ENCODE measurements at places on chromosomes 3 and 15.

DNA sequence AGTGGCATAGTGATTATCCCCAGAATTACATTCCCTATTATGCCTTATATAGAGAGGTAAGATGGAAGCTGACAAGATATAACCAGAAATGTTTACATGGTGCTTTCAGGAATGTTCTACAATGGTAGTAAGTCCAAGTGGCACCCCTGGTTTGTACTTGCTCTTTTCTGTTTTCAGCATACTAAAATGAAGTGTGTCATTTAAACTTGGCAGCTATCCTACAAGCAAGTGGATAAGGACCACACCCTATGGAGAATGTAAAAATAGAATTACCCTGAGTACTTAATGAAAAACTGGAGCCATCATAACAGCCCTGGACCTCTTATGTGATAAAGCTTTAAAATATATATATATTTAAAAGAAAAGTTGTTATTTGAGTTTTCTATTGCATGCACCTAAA lies 1012.7 kb upstream of the CADM2 start:
- no peaks in the 10 kb centered on the region for H3K27me3 ChIP-seq
- no peak overlapping the region for H3K27ac ChIP-seq
- no peaks in the 10 kb centered on the region for H3K36me3 ChIP-seq
- no peak for DNase-seq
- H3K4me3 ChIP-seq = no peak overlapping the region
- H3K4me1 ChIP-seq = no peaks in the 10 kb centered on the region

- no peak for DNase-seq
- no peak overlapping the region for H3K4me3 ChIP-seq
- no peak overlapping the region for H3K27ac ChIP-seq
Measured at GRCh38 chr3:98961161-98962155, 60.0 kb upstream of the DCBLD2 start.

GRCh38 chr15:89749951-89750559 lies 994 bp downstream of the MESP1 start:
- no peak overlapping the region for H3K27ac ChIP-seq
- peaks cover 8% of the 10 kb centered on the region for H3K27me3 ChIP-seq
- H3K4me3 ChIP-seq = peak overlapping the region; percentile 53
- DNase-seq = no peak
- H3K4me1 ChIP-seq = peaks cover 11% of the 10 kb centered on the region

- no peak overlapping the region for H3K27ac ChIP-seq
- no peak for DNase-seq
- no peaks in the 10 kb centered on the region for H3K4me1 ChIP-seq
- no peaks in the 10 kb centered on the region for H3K27me3 ChIP-seq
Measured at GRCh38 chr3:142912402-142913172, 23.7 kb upstream of the PCOLCE2 start.

DNA sequence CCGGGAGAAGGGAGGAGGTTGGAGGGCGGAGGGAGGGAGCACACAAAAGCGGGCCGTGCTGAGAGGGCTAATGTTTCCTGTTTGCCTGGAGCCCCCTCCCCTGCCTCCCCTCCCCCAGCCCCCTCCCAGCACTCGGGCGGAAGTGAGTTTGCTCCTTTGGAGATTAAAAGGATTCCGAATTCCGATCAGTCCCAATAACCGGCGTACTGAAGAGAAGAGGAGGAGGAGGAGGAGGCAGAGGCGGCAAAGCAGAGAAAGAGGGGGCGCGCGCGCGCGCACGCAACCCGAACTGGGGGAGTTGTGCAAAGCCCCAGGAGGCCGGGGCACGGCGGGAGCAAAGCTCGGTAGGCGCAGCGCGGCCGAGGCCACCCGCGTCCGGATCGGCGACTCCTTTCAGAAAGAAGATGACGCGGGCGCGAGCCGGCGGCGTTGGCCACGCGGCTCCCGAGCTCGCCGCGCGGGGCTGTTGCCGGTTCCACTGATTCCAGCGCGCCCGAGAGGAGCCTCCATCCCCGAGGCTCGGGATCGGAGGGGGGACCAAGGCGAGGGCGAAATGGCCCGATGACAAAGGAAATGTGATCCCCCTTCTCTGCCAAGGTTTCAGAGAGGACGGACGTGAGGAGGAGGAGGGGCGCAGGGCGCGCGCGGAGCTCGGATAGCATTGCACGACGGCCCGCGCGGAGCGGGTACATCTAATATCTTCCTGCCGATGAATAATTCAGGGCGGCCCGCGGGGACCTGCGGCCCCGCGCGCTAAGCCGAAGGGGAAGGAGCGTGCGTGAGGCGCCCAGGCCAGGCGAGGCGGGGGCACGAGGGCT lies 1.1 kb upstream of the TRIM71 start:
- peak; percentile 97 for DNase-seq
- no peaks in the 10 kb centered on the region for H3K36me3 ChIP-seq
- H3K4me3 ChIP-seq = peak overlapping the region; percentile 98
- H3K27ac ChIP-seq = peak overlapping the region; percentile 100
- H3K4me1 ChIP-seq = peaks cover 14% of the 10 kb centered on the region

DNA sequence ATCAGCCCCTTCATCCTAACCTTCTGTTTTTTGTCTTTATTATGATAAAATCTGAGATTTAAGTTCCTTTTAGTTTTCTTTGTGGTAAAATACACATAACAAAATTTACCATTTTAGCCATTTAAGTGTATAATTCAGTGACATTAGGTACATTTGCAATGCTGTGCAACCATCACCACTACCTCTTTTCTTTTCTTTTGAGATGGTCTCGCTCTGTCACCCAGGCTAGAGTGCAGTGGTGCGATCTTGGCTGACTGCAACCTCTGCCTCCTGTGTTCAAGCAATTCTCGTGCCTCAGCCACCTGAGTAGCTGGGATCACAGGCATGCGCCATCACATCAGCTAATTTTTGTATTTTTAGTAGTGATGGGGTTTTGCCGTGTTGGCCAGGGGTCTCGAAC lies 6.2 kb upstream of the RAB11A start:
- H3K27me3 ChIP-seq = no peaks in the 10 kb centered on the region
- no peak overlapping the region for H3K4me3 ChIP-seq
- DNase-seq = no peak
- H3K4me1 ChIP-seq = no peaks in the 10 kb centered on the region
- no peak overlapping the region for H3K27ac ChIP-seq

DNA sequence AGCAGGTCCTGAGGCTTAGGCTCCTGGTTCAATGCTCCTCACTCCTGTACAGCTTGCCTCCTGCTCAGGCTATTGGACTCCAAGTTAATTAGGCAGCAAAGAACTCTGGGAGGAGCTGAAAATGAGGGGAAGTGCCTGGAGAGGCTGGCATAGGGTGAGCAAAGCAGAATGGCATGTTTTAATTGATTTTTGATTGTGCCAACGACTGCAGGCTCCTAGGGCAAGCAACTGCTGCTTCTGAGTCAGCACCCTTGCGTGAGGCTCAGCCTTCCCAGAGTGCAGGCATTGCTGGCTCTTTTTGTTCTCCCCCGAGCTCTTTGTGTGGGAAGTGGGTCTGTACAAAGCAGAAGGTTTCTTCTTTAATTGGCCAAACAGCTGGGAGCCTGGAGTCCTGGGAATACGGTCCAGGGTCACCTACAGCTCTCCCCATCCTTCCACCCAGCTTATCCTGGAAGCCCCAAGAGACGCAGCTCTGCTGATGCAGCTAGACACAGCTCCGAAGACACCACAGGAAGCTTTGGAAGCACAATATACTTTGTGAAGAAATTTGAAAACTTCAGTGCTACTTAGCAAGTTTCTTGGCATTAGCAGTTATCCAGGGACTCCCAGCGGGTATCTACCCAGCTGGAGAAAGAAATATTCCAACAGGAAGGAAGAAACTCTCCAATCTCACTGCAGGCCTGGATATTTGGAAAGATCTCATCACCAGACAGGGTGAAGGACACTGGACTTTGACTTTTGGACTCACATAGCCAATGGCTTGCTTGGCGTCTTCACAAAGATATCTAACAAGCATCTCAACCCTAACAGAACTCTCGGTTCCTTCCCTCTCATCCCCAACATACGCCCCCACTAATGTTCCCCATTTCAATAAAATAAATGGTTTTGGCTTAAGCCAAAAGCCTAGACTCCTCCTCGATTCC lies 76.8 kb downstream of the BDH1 start:
- H3K4me1 ChIP-seq = peaks cover 7% of the 10 kb centered on the region
- no peak for DNase-seq
- H3K4me3 ChIP-seq = no peak overlapping the region
- no peak overlapping the region for H3K27ac ChIP-seq
- H3K27me3 ChIP-seq = no peaks in the 10 kb centered on the region
- no peaks in the 10 kb centered on the region for H3K36me3 ChIP-seq

- no peaks in the 10 kb centered on the region for H3K36me3 ChIP-seq
- H3K4me1 ChIP-seq = no peaks in the 10 kb centered on the region
- no peaks in the 10 kb centered on the region for H3K27me3 ChIP-seq
- H3K27ac ChIP-seq = no peak overlapping the region
- DNase-seq = no peak
Measured at GRCh38 chr3:122245513-122246174, 62.2 kb downstream of the CASR start.

DNA sequence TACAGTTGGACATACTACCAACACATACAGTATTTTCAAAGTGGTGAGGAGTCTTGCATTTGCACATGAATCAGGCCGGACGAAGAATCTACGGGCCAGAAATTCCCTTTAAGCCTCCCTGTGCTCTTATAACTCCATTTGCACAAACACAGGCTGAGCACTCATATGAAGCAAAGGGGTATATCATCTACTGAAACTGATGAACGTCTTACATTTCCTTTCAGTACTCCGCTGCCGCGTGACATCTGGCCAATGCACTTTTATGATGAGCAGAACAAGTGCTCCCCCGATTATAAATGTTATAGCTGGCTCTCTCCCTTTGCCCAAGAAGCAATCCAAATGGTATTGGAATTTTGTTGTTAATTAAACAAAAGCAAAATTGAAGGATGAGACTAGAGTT lies 110.3 kb upstream of the ICE2 start:
- H3K4me1 ChIP-seq = peaks cover 1% of the 10 kb centered on the region
- H3K4me3 ChIP-seq = no peak overlapping the region
- H3K36me3 ChIP-seq = no peaks in the 10 kb centered on the region
- DNase-seq = no peak
- H3K27me3 ChIP-seq = no peaks in the 10 kb centered on the region
- H3K27ac ChIP-seq = no peak overlapping the region

Data from mesendoderm (in vitro differentiated cells).